Activated CD4-positive, alpha-beta T cell treated with anti-CD3 and anti-CD28 coated beads for 4 hours (primary cell): ENCODE measurements at places on chromosomes 7 and 10.

DNA sequence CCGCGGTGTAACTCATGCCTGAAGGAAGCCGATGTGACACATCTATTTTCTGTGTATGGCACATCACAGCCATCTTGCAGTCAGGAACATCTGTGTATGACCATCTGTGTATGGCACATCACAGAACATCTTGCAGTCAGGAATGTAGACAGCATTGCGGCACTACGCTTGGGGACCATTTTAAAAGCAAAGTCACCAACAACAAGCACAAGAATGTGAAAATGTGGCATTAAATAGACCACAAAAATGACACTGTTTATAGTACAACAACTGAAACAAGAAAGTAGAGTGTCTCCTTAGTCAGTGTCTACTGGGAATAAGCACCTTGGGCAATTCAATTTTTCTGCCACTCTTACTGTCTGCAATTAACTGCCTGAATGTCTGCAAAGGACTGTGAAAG, 124.4 kb downstream of the HGF start:
- no peak for DNase-seq

GRCh38 chr7:28739826-28740225, 218.3 kb downstream of the TRIL start:
- no peak for DNase-seq

DNA sequence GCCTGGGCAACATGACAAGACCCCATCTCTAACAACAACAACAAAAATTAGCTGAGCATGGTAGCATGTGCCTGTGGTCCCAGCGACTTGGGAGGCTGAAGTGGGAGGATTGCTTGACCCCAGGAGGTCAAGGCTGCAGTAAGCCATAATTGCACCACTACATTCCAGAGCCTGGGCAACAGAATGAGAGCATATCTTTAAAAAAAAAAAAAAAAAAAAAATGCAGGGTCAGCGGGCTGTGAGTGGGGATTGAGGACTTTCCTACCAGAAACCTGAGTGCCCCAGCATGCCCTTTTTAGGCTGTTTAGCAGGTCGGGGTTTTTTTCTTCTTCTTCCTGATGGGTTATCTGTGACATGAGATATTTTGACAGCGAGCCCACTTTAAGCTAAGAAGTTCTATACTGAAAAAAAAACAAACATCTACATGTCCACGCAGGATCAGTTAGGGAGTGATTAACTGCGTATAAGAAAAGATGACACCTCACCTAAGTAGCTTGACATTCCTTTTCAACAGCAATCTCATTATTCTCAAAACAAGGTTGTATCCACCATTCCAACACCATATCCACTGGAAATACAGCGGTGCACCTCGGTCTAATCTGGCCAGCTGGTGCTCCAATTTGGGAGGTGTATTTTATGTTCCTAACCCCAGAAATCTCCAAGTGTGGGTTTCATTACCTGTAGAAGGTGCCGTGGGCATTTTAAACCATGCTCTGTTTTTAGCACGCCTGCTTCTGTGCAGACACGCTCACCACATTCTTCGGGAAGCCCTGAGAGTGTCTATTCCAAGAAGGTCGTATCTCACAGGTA, 13.8 kb upstream of the RFC2 start:
- DNase-seq: no peak

- DNase-seq: no peak
Measured at GRCh38 chr7:105270117-105270516, 118.6 kb downstream of the SRPK2 start.

GRCh38 chr7:24411226-24411625, 127.2 kb downstream of the NPY start:
- no peak for DNase-seq

DNA sequence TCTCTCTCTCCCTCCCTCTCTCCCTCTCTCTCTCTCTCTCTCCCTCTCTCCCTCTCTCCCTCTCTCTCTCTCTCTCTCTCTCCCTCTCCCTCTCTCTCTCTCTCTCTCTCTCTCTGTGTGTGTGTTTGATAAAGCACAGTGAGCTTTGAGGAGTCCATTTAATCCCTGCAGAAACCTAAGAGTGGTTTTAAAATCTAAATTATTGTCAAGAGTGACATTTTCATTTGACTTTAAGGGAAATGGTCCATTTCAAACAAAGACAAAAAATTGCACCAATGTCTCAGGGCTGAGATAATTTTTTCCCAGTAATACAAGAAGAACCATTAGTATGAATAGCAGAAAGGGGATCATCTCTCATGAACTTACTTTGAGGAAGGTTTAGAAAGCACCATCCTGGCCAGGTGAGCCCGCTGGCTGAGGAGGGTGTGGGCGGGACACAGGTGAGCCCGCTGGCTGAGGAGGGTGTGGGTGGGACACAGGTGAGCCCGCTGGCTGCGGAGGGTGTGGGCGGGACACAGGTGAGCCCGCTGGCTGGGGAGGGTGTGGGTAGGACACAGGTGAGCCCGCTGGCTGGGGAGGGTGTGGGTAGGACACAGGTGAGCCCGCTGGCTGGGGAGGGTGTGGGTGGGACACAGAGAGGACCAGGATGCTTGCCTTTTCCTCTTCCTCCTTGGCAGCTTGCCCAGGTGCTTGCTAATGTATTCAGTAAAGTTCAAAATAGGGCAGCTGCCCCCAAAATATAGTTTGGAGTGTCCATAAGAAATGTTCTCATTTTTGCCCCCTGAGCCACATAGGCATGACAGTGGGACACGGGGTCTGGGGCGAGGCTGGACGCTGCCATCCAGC, 125.0 kb downstream of the DNAJB6 start:
- no peak for DNase-seq

DNA sequence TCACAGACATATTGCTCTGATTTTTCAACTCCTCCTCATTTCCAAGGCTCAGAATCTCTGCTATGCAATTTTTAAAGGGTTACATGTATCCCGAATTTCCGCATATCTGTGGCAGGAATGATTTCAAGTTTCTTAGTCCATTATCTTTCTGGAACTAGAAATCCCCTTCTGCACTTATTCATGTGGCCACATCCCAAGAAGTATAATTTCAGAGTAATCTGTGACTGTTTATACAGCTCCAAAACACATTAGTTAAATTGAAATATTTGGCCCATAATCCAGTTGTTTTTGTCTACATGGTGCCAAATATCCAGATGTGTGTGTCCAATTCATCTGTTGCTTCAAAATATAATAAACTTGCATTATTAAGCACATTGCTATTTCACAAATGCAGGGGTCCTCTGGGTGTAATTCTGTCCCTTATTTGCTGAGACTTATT, 271.2 kb downstream of the ARHGAP12 start:
- no peak for DNase-seq

DNA sequence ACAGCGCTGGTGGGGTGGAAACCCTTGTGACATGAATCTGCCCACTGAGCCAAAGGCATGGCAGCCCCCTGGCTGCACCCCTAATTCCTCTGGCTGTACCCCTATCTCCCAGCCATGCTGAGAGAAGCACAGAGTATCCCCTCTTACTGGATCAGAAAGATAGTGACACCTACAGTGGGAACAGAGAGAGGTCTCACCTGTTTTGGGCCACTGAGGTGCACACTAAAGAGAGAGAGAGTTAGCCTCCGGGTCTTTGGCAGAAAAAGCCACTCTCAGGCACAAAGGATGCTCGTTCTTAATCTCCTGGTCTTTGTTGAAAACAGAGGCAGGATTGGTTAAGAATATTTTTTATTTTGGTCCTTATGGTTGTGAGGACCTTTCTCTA, 11.3 kb downstream of the TSPAN14 start:
- no peak for DNase-seq

- no peak for DNase-seq
Measured at GRCh38 chr7:65233409-65234034, 140.1 kb upstream of the ZNF92 start.

DNA sequence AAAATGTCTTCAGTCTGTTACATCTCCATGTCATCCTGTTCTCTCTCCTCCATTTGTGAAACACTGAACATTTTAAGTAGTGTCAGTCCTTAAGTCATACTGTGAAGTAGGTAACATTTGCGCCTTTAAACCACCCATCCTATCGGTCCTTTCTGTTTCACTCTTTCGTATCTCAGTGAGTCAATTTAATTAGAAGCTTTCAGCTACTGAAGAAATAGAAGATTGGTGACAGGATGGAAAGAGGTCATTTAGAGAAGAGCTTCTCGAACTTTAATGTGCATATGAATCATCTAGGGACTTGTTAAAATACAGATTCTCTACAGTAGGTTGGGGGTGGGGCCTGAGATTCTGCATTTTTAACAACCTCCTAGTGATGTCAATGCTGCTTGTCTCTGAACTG, 113.4 kb downstream of the SRI start:
- DNase-seq: no peak

DNA sequence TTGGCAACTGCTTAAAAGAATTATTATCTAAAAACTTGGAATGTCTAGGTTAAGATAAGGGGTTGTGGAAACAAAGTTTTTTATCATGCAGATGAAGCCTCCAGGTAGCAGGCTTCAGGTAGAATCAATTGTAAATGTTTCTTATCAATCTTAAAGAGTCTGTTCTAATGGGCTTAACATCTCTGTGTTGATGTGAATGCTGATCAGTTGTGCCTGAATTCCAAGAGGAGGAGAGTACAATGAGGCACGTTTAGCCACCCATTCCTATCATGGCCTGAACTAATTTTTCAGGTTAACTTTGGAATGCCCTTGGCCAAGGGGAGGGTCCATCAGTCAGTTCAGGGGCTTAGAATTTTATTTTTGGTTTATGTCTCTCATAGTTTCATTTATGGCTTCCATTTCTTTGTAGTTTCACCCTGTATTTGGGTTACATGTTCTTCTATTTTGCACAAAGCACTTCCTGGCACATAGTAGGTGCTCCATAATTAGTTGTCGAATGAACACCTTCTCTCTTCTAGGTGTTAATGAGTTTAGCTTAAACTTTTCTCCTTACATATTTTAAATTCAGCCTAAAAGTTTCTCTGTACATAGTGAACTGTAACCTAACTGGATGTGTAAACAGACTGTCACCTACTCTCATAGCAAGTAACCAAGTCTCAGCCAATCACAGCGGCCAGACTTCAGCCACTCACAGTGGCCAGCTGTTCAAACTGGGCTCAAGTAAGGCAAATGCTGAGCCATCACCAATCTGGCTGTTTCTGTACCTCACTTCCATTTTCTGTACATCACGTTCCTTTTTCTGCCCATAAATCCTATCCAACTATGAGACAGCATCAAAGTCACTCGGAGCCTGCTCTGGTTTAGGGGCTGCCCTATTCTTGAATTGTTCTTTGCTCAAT, 34.7 kb downstream of the ALOX5 start:
- DNase-seq: no peak

DNA sequence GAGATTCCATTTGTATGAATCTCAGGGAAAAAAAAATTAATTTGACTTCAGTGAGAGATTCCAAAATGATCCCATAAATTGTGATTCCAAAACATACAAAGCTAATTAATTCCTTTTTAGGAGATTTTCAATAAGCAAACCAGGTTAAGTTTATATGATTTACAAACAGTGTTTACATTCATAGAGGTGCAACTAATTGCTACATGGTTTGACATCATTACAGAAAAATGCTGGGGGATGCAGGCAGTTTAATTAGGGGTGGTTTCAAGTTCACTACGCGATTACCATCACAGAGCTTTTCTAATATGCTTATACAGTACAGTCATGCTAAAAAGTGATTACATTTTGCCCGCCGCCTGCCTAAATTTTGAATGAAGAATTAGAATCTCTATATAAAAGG, 143.2 kb upstream of the MGMT start:
- DNase-seq: no peak

DNA sequence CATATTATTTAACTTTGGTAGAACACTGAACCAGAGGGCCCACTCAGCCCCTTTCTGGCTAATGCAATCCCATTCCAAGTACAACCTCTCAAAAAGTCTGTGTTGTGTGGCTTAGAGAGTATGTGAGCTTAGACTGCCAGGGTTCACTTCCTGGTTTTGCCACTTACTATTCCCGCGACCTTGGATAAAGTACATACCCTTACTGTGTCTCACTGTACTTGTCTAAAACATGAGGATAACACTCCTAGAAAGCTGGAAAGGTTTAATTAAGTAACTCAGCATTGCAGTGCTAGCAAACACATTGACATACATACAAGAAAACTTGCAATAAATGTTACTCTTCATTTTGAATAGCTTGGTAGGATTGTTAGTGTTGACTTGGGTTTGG, 215.8 kb downstream of the CHCHD3 start:
- DNase-seq: no peak

- DNase-seq: no peak
Measured at GRCh38 chr7:155468785-155469148, 10.8 kb downstream of the EN2 start.

GRCh38 chr7:117012696-117013095, 59.4 kb downstream of the ST7 start:
- peak; percentile 8 for DNase-seq

GRCh38 chr7:158364451-158364850, 223.2 kb downstream of the PTPRN2 start:
- DNase-seq: no peak

- no peak for DNase-seq
Measured at GRCh38 chr10:63585041-63585440, 63.8 kb downstream of the REEP3 start.

GRCh38 chr7:151542606-151543130, 23.0 kb upstream of the RHEB start:
- DNase-seq: no peak

- no peak for DNase-seq
Measured at GRCh38 chr7:148982654-148983199, 45.6 kb downstream of the PDIA4 start.

DNA sequence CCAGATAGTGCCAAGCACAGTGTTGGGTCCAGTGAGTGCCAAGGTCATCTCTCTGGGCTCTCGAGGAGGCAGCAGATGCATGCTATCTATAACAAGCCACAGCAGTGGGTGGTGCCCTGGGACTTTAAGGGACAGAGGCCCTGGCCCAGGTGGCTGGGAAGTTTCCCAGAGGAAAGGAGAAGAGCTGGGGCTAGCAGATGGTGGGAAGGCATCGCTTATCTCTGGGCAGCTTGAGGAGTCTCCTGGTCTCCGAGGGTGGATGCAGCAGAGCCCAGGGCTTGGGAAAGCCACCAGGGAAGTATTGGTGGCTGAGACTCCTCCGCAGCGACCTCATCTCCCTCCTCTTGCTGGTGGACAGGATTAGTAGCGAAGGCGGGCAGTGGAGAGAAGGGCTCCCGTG, 63.4 kb upstream of the LRRC4 start:
- DNase-seq: no peak

- no peak for DNase-seq
Measured at GRCh38 chr10:100043344-100043743, 33.6 kb upstream of the DNMBP start.

DNA sequence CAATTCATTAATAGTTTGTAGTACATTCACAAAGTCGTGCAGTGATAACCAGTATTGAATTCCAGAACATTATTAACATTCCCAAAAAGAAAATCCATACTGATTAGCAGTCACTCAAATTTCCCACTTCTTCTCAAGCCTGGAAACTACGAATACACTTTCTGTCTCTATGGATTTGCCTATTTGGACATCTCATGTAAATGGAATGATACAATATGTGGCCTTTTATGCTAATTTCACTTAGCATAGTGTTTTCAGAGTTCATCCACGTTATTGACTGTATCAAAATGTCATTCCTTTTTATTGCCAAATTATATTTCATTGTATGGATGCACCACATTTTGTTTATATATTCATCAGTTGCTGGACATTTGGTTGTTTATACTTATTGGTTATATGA, 78.8 kb downstream of the STK31 start:
- DNase-seq: no peak

- DNase-seq: no peak
Measured at GRCh38 chr7:151689196-151689971, 169.7 kb upstream of the RHEB start.

GRCh38 chr10:48958598-48959190, 19.1 kb upstream of the LRRC18 start:
- no peak for DNase-seq

- no peak for DNase-seq
Measured at GRCh38 chr7:24842449-24843241, 85.4 kb upstream of the GSDME start.
